ENCODE measurements at places on chromosomes 6 and 20.
A peak's percentile ranks its signal among the peaks of the same experiment; 100 is the strongest.

DNA sequence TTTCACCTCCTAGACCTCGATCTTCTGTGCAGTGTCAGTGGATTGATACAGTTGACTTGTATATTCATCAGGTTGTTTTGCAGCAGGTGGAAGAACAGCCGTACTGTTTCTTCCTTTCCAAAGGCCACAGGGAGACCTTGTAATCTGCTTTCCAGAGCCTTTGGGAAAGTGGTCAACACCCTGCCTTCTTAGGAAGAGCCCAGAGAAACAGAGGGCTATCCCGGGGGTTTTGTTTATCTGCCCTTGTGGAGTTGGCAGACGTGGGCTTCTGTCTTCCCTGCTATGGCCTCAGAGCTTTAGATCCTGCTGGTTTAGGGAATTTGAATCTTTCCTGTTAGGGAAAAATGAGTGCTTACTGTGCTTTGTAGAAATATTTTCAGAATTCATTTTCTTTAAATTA, 19.6 kb downstream of the STX16 start:
- DNase-seq = no peak

DNA sequence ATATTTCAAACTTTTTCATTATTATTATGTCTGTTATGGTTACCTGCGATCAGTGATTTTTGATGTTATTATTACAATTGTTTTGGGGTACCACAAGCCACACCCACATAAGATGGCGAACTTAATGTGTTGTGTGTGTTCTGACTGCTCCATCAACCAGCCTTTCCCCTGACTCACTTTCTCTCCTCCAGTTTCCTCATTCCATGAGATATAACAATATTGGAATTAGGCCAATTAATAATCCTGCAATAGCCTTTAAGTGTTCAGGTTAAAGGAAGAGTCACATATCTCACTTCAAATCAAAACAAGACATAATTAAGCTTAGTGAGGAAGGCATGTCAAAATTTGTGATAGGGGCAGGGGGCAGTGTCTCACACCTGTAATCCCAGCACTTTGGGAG, 16.3 kb upstream of the POPDC3 start:
- no peak for DNase-seq

DNA sequence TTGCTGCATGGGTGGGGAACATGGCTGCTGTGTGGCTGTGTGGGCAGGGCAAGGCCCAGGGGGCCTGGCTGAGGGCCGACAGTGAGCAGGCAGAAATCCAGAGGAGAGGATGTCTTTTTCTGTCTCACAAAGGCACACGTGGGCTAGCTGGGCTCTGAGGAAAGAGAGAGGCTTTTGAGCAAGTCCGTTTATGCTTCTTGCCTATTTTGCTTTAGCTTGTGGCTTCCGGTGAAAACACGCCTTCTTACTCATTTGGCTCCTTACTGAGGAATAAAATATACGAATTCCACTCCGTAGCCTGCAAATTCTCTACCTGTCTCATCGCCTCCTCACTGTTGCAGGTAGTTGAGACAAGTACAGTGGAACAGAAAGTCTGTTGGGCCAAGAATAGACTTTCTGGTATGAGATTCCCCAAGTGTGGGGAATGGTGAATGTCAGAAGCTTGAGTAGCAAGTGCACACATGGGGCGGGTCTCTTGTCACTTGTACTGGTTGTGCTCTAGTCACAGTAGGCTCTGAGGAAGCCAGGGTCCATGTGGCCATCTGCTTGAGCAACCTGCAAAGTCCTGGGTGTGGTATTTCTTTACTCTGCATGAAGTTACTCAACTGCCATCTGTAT, 28.4 kb downstream of the WRNIP1 start:
- DNase-seq = no peak

DNA sequence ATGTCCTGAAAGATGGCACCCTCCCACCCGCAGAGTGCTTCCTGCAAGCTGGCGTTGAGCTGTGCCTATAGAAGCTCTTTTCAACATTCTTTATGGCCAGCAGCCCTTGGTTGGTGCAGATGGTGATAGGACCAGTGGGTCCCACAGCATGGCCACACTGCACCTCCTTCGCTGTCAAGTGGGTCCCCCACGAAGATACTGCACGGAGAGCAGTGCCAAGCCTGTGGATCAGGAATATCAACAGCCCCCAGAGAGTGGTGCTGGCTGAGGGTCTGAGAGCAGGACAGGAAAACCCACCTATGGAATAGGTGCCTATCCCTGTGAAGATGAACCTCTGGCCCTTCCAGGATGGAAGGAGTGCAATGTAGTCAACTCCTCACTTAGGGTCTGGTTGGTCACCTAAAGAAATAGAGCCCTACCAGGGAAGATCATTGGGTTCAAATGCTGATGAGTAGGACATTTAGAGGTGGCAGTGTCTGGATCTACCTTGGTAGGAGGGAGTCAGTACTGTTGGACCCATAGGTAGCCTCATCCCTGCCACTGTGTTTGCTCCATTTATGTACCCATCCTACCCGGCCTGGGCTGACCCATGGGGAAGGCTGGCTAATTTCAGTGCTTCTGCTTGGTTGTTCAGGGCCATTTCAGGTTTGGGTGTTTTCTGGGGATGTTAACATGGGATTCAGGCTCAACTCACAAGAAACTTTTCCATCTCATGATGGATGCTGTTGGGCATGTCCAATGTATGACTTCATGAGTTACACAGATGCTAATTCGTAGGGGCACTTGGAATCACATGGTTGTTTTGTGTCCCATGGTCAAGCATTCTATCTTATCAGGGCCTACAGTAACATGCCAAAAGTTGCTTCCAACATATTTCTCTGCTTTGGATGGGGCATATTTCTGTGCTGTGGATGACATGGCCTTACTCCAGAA, 33.4 kb upstream of the MICB start:
- DNase-seq = no peak

GRCh38 chr6:136923116-136923953, 1.2 kb downstream of the SLC35D3 start:
- peak; percentile 6 for DNase-seq

- DNase-seq = no peak
Observed at GRCh38 chr20:17735959-17736621, 36.3 kb downstream of the BANF2 start.

DNA sequence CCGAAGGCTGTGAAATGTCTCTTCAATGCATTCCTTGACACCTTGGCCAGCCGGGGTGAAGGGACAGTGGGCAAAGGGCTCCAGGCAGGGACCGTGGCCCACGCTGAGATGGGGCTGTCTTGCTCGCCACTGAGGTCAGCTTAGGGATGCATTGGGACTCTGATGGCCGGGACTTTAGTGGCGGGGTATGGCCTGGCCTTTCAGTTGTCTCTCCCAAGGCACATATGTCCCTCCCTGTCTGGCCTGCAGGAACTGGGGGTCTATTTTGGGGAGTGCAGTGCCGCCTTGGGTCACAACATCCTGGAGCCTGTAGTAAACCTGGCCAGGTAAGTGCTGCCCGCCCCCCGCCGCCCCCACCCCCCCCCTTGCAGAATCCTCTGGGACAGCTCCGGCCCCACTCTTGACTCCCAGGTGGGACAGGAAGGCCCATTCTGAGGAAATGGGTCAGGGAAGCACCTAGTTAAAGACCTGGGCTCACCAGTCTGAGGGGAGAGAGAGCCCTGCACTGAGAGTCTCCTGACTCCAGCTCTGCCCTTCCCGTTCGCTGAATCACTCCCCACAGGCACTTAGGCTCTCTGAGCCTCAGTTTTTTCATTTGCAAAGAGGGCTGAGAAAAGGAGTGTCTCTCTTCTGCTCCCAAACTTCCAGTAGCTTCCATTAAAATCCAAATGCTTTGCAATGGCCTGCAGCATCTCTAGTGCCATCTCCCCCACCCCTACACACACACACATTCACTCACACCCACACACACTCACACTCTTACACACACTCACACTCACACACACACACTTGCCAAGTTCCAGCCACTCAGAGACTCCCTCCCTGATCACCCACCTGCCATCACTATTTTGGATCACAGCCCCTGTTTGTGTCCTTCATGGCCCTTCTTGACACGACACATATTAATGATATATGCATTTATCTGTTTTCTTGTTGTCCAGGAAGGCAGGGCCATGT, 33.1 kb downstream of the RAB44 start:
- DNase-seq = no peak

DNA sequence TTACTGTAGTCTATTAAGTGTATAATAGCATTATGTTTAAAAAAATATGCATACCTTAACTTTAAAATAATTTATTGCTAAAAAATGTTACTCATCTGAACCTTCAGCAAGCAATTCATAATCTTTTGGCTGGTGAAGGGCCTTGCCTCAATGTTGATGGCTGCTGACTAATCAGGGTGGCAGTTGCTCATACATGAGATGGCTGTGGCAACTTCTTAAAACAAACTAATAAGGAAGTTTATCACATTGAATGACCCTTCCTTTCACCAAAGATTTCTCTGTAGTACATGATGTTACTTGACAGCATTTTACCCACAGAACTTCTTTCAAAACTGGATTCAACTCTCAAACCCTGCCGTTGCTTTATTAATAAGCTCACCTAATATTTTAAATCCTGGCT, 84.0 kb downstream of the TASP1 start:
- no peak for DNase-seq

GRCh38 chr6:111791415-111791814, 81.8 kb downstream of the FYN start:
- DNase-seq = no peak

GRCh38 chr6:160398674-160399271, 50.6 kb downstream of the SLC22A3 start:
- no peak for DNase-seq

DNA sequence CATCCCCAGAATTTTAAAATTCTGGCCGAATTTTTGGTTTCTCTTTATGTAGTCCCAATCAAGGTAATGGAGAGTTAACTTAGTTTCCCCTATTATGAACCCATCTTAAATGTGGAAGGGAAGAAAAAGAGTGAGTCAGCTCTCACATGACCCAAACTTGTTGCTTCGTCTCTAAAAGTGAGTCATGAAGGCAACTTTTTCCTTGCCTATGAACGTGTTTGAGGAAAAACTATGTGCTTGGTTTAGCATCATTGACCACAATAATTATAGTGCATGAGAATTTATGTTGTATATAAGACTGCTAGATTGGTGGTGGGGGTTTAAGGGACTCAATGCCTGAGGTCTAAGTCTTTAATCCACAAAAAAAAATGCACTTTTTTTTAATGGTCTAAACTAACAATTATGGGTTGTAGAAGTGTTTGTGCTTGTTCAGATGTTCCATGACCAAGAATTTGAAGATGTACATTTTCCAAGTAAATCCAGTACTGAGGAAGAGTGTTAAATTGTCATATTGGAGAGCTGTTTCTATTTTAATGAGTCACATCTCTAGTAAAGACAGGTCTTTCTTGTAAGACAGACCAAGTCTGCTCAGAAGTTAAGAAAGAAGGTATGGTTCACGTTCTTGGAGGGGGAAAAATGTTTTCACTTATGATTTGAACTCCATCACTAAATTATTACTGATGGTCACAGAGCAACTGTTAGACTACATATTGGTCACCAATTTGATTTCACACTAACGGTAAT, 409.9 kb upstream of the MARCKS start:
- DNase-seq = no peak

DNA sequence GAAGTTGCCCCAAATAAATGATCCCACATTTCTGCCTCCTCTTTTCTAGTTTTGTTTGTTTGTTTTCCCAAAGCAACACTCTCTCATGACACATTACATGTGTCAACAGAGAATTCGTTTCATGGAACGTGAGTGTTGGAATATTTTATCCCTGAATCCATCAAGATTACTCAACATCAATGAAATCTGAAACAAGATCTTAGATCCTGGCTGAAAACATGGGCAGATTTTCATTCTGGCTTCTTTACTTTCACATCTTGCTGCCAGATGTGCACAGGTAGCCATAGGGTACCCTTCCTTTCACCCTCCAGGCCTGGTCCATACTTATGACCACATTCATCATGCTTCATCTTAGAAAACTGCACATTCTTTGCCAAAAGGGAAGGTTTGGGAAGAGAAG, 347.0 kb downstream of the DOK5 start:
- no peak for DNase-seq

DNA sequence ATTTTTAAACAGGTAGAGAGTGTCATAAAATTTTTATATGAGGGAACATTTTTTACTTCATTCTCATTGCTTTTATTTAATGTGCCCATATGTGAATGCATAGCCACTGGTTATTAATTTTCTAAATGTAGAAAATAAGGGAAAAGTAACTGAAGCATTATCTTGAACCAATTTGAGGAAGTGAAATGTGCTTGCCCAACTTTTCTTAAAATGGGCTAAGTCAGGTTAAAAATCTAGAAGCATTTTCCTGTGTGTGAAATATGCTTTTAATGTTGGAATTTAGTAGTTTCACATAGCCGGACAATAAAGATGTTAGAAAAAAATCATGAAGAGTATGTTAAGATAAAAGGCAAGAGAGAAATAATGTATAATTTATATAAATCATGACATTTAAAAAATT, 3.8 kb downstream of the SEC23B start:
- DNase-seq = no peak

- DNase-seq = no peak
Observed at GRCh38 chr6:41640426-41640825, 2.2 kb downstream of the MDFI start.

DNA sequence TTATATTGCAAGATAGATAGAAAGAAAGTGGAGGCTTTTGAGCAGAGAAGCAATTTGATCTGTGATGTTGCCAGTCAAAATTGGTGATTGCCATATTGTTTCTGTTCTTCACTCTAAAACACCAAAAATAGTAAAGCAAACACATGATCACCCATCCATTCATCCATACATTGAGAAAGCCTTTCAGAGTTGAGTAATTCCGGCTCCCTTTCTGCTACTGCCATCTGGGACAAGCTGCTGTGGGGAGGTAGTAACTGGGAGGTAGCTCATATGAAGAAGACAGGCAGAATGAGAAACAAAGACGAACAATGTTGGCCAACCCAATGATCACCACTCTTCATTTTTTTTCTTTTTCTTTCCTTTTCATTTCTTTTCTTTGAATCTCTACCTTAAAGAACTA, 51.1 kb upstream of the HBS1L start:
- no peak for DNase-seq

GRCh38 chr6:3314621-3315467, 56.1 kb downstream of the PSMG4 start:
- no peak for DNase-seq

GRCh38 chr6:163311830-163312229, 102.7 kb upstream of the QKI start:
- no peak for DNase-seq

- DNase-seq = no peak
Observed at GRCh38 chr20:45998337-45998736, 10.4 kb upstream of the MMP9 start.

DNA sequence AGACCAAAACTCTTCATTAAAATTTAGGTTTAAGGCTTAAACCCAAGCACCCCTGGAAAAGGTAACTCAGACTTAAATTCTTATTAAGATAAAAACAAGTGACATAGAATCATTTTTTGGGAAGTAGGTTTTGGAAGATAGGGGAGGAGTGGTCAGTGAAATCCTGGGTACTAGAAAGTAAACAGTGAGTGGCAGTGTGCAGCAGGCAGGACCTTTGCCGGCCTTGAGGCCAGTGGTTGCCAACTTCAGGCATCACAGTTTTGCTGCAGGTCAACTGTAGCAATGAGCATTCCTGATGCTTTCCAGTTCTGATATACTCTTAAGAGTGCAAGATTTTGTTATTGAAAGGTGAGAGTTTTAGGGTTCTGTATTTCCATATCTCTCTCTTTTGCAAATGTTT, 69.3 kb upstream of the SUPT3H start:
- DNase-seq = no peak

- no peak for DNase-seq
Observed at GRCh38 chr20:3094848-3095629, 10.5 kb upstream of the AVP start.

- DNase-seq = no peak
Observed at GRCh38 chr6:42365021-42365420, 86.7 kb downstream of the TRERF1 start.
